Activated T-cell treated with anti-CD3 and anti-CD28 coated beads for 48 hours (primary cell): ENCODE measurements at places on chromosomes 1 and 21.

GRCh38 chr1:151920149-151920548, 10.8 kb upstream of the THEM4 start:
- no peak for DNase-seq

DNA sequence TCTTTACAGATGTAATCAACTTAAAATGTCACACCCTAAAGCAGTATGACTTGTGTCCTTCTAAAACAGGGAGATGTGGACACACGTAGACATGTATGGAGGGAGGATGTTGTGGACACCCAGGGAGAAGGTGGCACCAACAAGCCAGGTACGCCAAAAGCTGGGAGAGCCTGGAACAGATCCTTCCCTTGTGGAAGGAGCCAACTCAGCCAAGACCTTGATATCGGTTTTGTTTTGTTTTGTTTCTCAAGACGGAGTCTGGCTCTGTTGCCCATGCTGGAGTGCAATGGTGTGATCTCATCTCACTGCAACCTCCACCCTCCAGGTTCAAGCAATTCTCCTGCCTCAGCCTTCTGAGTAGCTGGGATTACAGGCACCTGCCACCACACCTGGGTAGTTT, 45.6 kb downstream of the CHAF1B start:
- no peak for DNase-seq

GRCh38 chr1:53738205-53739108, 507 bp downstream of the GLIS1 start:
- DNase-seq = no peak

- DNase-seq = no peak
Measured at GRCh38 chr21:43910460-43910859, 45.4 kb downstream of the AGPAT3 start.
